CD8-positive, alpha-beta T cell (primary cell): ENCODE measurements at places on chromosomes 1 and 21.

GRCh38 chr1:157045250-157046218 lies at the start of gene ARHGEF11:
Gene ARHGEF11, minus strand, starts transcription at chr1:157045742. Its CDS starts 1,412 bp downstream, at chr1:157044330.
- DNase-seq: peak; percentile 40

DNA sequence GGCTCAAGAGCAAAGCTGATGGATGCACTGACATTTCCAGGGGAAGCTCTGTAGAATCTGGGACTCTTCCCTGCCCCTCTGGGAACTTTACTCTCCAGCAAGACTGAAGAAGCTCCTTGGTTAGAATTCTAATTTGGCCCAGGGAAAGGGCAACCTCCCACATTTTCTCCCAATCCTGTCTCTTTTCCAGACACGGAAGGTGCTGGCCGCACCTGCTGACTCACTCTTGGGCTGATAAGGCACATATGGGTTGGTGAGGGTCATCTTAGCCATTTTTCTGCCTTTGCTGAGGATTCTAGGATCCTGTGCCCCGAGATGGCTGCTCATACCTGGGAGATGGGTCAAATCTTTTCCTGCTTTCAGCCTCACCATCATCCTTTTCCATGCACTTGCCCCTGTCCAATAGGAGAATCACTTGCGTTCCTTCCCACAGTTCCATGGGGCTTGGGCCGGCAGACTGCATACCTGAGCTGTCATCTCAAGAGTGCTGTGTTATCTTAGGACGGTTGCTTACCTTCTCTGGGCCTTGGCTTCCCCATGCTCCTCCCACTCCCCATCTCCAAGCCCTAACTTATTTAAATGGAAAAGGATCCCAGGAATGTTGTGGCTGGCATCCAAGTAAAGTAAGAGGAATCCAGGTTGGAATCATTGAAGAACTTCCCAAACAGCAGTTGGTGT lies 1.3 kb downstream of the TINAGL1 start:
- DNase-seq: no peak

- DNase-seq: no peak
Measured at GRCh38 chr1:25431955-25432719, 1.4 kb downstream of the MACO1 start.

GRCh38 chr1:2912424-2913061 lies 108.7 kb upstream of the ACTRT2 start:
- DNase-seq: no peak

DNA sequence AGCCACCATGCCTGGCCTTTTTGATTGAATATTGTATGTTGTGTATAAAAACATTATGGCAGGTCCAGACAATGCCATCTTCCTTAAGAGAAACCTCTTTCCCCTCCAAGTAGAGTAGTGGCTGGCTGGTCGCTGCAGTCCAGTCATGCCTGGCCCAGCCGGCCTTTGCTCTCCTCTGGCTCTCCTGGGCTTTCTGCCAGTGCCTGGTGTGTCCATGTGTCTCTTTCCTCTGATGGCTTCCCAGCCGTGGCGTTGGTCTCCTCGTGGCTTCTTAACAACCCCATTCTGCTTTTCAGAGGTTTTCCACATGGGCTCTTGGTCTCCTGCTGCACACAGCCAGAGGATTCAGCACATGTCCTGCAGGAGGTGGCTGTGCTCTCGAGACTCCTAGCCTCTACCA lies 58.7 kb downstream of the DIP2A start:
- no peak for DNase-seq

GRCh38 chr1:236489710-236490377 lies 33.9 kb upstream of the LGALS8 start:
- no peak for DNase-seq

- no peak for DNase-seq
Measured at GRCh38 chr1:209884665-209885117, 53.3 kb upstream of the SYT14 start.

DNA sequence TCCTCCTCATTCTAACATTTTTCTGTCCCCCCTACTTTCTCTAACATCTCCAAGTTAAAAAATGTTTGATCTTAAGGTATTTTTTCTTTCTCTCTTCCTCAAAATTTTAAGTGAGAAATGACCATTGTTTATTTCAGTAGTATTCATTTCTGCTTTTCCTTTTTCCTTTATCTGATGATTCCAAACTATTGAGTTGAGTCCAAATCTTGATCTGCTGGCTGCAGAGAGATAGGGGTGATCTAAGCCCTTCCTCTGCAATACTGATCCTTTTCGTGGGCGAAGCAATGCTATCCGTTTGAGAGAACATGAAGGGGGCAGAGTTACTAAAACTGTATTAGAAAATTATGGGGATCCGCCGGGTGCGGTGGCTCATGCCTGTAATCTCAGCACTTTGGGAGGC lies 516 bp upstream of the NMNAT2 start:
- DNase-seq: no peak

GRCh38 chr21:43767984-43768867 lies 7.9 kb downstream of the CSTB start:
- no peak for DNase-seq

DNA sequence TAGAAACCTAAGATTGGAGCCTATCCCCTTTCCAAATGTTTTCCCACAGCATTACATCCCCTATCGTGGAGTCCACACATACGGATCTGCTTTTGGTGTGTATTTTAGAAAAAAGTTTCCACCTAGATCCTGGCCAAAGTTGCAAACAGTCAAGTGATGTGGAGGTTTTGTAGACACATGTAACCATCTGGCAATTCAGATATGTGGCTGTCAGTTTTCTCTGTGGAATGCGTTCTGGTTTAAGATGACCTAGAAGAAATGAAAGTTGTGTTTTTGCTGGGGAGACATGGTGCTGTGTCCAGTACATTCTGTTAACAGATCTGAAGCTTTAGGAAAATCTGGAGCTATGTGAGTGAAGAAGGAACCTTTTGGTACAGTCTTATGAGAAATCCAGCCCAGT lies 14.8 kb downstream of the RNF220 start:
- no peak for DNase-seq

DNA sequence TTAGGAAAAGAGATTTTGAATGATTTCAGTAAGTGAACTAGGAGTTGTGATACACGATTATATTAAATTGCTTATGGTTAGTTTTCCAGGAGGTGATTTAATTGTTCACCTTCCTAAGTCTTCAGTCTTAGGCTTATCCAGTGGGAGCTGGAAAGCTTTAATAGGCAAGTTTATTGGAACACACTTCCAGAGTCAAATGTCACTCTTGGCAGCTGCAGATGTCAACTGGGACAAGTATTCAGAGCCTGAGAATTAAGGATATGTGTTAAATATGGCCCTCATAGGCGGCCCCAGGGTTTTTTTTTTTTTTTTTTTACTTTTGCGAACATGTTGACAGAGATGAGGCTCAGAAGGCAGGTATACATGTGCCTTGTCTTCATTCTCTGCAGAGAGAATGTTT lies 29.2 kb downstream of the UCK2 start:
- DNase-seq: no peak

GRCh38 chr1:213615226-213615916 lies 372.4 kb upstream of the PROX1 start:
- DNase-seq: no peak

- no peak for DNase-seq
Measured at GRCh38 chr21:25845729-25846256, 111.0 kb downstream of the GABPA start.

DNA sequence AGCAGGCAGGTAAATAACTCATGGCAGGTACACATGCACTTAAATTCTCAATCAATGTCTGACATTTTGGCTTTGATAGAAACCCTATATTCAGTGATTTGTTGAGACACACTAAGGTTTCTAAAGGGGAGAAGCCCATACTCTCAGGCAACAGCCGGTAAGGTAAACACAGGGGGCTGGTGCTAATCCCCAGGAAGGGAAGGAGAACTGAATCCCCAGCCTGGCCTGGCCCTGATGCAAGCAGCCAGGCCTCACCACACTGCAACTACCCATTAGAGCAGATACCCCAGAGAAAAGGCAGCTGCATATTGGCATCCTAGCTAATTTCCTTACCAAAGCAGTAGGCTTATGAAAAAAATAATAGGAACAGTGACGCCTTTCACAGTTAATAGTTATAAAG lies 116.5 kb upstream of the LRRC7 start:
- DNase-seq: no peak

GRCh38 chr1:58391056-58391455 lies 155.5 kb downstream of the OMA1 start:
- DNase-seq: no peak

DNA sequence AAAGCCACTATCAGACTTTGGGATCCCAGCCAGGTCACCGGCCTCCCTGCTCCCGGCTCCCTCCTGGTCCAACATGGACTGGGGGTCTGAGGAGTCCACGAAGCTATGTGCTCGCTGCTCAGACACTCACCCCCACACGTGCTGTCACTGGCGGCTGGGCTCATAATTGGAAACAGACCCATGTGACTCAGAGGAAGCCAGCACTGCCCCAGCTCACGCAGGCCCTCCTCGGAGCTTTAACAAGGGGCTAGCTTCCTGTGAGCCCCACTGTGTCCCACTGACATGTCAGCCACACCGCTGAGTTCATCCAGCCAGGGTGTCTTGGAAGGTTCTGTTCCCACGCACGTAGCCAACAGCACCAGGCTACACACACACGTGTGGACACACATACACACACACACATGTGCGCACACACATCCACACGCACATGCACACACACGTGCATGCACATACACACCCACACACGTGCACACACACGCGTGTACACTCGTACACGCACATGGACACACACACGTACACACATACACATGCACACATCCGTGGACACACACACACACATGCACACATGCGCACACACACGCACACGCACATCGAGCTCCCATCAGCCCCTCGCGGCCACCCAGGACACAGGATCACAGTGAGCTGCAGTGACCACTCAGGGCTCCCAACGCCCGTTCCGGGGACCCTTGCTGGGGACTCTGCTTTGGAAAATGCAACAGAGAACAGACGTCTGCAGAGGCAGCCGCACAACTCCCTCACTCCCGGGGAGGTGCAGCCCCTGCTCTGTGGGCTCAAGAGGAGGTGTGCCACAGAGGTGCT lies 18.4 kb upstream of the COL6A2 start:
- DNase-seq: no peak

DNA sequence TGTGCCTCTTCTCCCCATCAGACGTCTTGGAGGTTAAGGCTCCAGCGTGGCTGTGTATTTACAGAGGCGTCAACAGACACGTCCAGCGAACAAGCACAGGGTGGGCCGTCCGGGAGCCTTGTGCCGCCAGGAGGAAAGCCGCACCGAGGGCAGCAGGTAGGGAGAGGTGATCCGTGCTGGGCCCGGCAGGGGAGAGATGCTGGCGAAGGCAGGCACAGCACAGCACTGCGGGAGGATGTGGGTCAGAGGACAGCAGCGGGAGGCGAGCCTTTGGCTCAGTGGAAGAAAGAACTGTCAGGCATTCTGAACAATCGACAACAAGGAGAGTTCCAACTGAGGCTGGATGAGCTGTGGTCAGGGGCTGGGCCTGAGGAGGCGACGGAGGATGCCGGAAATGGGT lies 144.1 kb upstream of the TNR start:
- no peak for DNase-seq

GRCh38 chr1:20151906-20152598 lies 12.9 kb downstream of the PLA2G2F start:
- DNase-seq: peak; percentile 81

DNA sequence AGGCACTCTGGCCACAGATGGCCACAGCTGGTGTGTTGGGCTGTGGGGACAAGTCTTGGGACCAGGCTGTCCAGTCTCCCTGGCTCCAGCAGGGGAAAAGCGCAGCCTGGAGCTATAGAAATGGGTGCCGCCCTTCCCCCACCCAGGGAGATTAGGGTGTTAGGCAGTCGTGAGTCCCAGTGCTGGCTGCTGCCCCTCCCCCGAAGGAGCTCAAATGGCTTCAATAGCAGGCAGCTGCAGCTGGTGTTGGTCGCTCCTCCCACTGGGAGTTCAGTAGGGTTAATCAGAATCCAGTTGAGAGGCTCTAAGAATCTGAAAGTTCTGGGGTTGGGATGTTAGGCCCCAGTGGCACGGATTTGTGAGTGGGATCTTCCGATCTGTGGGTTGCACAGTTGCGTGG lies 595.6 kb upstream of the PKN2 start:
- DNase-seq: no peak

DNA sequence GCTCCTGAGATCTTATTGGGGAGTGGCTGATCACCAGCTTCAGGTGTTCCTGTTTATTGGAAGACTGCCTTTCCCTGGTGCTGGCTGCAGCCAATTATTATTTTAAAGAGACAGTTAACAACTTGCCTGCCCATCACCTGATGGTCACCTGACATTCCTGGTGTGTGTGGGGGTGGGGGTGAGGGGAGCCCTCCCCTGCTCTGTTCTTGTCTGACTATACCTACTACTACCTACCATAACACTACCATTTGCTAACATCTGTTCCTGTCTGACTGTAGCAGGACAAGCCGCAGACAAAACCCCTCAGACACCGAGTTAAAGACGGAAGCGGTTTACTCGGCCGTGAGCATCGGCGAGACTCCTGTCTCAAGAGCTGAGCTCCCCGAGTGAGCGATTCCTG lies 54.9 kb upstream of the NBPF3 start:
- DNase-seq: no peak

- DNase-seq: peak; percentile 74
Measured at GRCh38 chr1:247415423-247416361, at the start of gene NLRP3. Gene NLRP3, plus strand, starts transcription at chr1:247416173. Its CDS starts 2,628 bp downstream, at chr1:247418801.

DNA sequence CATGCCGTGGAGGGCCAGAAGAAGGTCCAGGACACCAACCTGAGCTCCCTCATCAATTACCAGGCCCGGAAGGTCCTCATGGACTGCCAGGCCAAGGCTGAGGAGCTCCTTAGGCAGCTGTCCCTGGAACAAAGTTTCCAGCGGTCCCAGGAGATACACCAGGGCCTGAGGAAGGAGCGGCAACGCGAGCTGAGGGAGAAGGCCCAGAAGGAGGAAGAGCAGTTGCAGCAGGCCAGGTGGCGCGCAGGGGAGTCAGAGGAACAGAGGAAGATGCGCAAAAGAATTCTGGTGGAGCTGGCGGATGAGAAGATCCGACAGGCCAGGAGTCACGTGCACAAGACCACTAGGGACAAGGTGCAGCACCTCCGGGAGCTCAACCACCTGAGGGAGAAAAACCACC lies 1.5 kb downstream of the CCDC185 start:
- DNase-seq: no peak

GRCh38 chr21:42176859-42177258 lies 42.1 kb upstream of the ABCG1 start:
- no peak for DNase-seq

- no peak for DNase-seq
Measured at GRCh38 chr1:924656-925560, 1.2 kb downstream of the SAMD11 start.

- no peak for DNase-seq
Measured at GRCh38 chr1:81314513-81315233, 486.1 kb upstream of the ADGRL2 start.

DNA sequence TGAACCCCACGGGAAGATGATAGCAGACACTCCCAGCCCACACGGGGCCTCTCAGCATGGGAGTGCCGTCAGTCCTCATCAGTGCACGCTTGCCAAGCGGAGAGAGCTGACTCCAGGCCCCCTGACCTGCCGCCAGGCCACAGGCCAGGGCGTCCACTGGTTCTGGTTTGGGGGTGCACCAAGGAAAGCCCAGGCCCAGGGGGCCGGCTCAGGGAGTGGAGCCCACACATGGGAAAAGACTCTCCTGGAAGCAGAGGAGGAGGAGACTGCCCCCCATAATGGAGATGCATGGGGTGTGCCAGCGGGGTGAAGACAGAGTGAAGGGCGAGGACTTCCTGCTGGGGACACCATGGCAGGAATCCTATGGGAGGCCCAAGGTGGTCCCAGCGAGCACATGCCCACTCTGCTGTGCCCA lies 6.4 kb downstream of the TRIM11 start:
- DNase-seq: no peak

GRCh38 chr1:235266325-235266724 lies 61.7 kb downstream of the ARID4B start:
- no peak for DNase-seq
